T-cell (primary cell): ENCODE measurements at places on chromosomes 3 and 15.

DNA sequence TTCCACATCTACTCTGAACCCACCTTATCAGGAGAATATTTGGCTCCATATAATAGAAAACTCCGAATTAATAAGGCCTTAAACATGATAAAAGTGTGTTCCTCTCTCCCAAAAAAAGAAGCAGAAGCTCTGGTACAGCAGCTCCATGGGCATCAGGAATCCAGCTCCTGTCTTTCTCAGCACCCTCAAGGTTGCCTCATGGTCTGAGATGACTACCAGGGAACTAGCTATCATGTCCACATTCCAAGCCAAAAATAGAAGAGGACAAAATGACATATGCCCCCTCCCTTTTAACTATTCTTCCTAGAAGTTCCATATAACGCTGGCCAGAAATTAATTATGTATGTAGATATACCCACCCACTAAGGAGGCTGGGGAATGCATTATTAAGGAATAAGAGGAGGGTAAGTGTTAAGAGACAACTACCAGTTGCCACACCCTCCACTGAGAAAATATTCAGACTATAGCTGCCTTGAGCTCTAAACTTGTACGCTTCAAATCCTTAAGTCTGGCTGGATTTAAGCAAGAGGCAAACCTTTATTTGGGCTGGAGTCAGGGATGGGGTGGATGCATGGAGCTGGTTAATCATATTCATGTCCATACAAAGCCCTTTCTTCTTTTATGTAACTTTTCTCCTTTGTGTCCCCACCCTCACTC, 35.8 kb upstream of the CTDSPL start:
- no peak for DNase-seq

DNA sequence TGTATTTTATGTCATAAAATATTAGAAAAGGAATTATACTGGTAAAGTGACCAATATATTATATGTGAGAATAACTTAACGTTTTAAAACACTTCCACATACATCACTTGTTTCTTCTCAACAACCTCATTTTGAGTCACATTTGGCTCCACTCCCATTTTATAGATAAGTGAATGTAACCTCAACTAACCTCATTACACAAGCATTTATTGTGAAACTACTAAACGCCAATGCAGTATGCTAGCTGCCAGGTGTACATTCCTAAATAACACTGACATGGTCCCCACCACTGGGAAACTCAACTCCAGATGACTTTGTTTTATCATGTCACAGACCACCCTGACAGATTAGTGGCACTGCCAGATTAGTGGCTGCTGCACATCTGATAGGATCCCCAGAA, 249.7 kb upstream of the CNTN4 start:
- DNase-seq: no peak

- no peak for DNase-seq
Observed at GRCh38 chr3:150346981-150347863, 60.9 kb upstream of the TSC22D2 start.

GRCh38 chr3:133805384-133805701, 272 bp upstream of the SRPRB start:
- no peak for DNase-seq

DNA sequence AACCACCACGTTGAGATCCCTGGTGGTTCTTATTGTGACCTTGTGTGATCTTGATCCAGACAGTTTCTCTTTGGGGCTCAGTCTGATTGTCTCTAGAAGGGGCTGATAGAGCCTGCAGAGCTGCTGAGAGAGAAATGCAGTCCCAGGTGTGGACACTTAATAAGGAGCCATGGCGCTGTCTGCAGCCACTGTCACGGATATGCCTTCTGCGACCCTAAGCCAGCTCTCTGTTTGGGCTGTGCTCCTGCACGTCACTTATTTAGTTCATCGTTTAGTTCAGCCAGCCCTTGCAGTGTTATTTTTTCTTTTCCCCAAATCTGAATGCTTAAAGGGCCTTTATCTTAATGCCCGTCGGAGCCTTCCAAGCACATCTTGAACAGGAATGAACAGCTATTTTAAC, 12.0 kb downstream of the SLC6A1 start:
- DNase-seq: no peak

GRCh38 chr3:79490165-79491028, 277.4 kb downstream of the ROBO1 start:
- DNase-seq: no peak

GRCh38 chr3:62919784-62920465, 44.7 kb upstream of the CADPS start:
- DNase-seq: no peak

GRCh38 chr15:59176653-59177316, 29.9 kb upstream of the LDHAL6B start:
- DNase-seq: no peak

DNA sequence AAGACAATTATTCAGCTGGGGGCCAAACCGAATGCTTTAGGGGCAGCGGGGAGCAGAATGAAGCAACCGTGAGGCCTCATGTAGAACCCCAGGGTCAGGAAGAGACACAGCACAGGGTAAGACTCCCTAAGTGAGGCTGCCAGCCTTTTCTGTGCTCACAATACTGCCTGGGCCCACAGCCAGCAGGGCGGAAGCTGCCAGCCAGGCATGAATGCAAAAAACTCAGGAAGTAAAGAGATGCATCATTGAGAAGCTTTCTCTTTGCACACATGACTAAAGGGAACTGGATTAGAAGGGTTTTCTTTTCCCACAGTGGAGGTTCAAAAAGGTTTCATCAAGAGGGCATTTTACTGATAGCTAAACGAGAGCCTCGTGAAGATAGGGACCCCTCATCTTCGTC, 33.3 kb downstream of the CA12 start:
- no peak for DNase-seq

- no peak for DNase-seq
Observed at GRCh38 chr3:115254492-115255196, 107.6 kb upstream of the ZBTB20 start.
